Forelimb muscle (tissue), 1 donor: ENCODE measurements at places on chromosomes 5 and 9. TPM values are rescaled to one million over a fixed set of nuclear protein-coding genes. Genes with fewer than 3 reads are reported as not detected.

DNA sequence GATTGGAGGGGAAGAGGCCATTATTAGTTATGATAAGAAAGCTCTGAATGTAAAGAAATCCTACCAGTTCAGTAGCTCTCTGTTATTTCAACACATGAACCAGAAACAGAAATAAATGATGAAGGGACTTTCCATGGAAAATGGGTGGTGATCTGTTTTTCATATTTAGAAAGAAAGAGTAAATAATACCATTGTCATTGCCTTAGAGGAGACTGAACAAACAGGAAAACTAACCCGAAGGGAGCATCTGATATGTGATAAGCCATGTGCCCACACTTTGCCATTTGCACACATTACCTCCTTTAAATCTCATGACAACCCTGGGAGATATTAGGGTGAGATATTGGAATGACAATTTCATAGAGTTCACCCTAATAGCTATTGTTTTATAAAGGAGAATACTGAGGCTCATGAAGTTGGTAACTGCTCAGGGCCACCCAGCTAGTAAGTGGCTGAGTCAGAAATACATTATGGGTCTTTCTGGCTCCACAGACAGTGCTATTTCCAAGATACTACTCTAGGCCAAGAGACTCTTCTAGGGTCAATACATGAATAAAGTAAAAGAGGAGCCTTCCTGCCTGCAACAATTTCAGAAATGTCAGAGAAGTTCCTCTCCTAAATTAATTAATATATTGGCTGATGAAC lies 111.0 kb upstream of the SLIT3 start:
- DNase-seq, result no peak

DNA sequence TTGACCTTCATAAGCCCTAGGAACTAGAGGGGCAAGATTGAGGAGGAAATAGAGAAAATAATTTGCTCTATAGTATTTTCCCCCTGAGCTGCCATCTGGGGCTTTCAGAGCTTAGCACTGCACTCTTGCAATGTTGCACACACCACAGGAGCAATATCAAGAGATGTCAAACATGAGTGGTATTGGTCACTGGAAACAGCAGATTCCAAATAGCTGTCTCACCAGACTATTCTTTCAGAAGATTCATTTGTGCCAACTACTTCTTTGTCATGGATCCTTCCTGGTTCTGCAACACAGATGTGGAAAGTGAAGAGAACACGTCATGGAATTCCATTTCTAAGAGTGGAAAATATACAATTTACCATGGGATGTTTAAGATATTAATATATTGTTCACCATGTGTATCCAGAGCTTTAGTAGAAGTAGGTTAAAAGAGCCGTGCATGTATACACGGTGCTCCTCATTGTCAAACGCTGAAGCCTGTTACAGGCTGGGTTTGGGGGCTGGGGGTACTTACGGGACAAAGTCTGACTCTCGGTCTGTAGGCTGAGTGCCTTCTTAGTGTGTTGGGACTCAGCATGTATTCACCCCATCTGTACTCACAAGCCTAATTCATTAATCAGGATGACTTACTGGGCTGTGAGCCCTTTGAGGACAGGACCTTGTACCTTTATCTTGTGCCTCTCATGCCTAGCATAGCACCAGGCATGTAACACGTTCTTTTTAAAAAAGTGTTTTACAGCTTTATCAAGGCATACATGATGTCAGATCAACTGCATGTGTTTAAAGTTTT lies 31.4 kb upstream of the GDNF start:
- no peak for DNase-seq

GRCh38 chr5:119290161-119290569 lies 65.7 kb upstream of the TNFAIP8 start:
- DNase-seq, result no peak

DNA sequence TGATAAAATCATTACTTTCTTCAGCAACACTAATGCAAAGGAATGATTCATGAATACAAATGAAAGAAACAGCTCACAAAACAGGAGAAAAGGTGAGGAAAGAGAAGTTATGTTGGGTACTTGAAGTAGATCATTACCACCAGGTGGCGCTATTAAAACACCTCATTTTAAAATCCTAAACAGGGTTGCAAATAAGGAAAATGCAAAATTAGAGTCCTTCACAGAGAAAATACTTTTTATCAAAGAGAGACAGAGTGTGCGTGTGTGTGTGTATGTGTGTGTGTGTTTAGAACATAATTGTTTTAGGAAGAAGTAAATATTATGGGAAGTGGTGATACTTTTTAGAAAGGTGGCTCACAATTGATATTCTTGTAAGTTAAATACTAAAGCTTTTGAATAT lies 49.5 kb upstream of the CD180 start:
- peak; percentile 76 for DNase-seq

Gene TRAF1
- 4.3 TPM for polyA plus RNA-seq

Gene SLC27A6
- polyA plus RNA-seq, result 1.0 TPM

DNA sequence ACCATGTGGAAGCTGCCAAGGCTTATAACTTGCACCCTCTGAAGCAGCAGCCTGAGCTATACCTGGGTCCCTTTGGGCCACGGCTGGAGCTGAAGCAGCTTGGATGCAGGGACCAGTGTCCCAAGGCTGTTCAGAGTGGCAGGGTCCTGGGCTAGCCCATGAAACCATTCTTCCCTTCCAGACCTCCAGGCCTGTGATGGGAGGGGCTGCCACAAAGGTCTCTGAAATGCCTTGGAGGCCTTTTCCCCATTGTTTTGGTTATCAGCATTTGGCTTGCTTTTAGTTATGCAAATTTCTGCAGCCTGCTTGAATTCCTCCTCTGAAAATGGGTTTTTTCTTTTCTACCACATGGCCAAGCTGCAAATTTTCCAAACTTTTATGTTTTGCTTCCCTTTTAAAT lies 433.7 kb upstream of the ACO1 start:
- no peak for DNase-seq

GRCh38 chr5:175377816-175378215 lies 66.2 kb downstream of the DRD1 start:
- DNase-seq, result no peak

DNA sequence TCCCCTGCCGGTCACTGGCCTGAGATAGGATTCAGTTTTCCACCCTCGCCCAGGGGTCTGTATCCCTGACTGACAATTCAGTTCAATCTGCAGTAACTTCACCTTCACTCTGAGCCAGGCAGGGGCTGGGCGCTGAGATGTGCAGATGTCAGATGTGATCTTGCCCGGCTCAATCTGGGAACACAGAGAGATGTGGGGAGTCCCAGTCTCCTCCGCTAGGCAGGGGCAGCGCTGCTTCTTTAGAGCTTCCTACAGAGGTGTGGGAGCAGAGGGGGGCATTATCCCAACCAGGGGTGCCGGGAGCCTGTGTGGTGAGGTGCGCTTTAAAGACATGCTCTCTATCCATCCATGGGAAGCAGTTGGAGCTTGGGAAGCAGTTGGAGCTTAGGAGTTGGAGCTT lies 14.6 kb downstream of the TMOD1 start:
- no peak for DNase-seq

- no peak for DNase-seq
These were observed 772 bp downstream of the DCAF10 start for GRCh38 chr9:37801287-37801850.

DNA sequence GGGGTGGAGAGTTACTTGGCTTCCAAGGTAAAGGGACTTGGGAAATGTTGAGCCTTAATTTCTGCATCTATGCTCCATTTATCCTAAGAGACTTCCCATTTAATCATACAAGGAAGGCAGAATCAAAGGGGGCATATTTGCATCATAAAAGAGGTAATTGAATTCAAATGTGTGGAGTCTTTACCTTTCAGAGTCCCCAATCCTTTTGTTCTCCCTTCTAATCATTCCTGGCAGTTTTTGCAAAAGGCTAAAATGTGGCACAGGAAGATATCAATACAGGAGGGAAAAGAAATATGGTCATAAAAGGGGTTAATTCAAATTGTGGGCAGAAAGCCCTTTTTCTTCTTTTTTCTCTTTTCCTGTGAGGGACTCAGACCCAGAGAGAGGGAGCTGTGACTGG lies 69.5 kb downstream of the SFXN1 start:
- DNase-seq, result no peak

- no peak for DNase-seq
These were observed 129.5 kb downstream of the TRIO start for GRCh38 chr5:14272548-14273205.

Gene FOXD4L4
- polyA plus RNA-seq, result not detected

Gene ANKRD20A1
- 0.33 TPM for polyA plus RNA-seq

GRCh38 chr5:80240368-80240986 lies 15.4 kb downstream of the SERINC5 start:
- no peak for DNase-seq
